Non-pigmented ciliary epithelial cell (primary cell): ENCODE measurements at places on chromosomes 5 and 9.

- DNase-seq: no peak
These were observed 133.7 kb downstream of the DMAC1 start for GRCh38 chr9:7665874-7666273.

- DNase-seq: no peak
These were observed 36.8 kb downstream of the TGFBI start for GRCh38 chr5:136065588-136065987.

DNA sequence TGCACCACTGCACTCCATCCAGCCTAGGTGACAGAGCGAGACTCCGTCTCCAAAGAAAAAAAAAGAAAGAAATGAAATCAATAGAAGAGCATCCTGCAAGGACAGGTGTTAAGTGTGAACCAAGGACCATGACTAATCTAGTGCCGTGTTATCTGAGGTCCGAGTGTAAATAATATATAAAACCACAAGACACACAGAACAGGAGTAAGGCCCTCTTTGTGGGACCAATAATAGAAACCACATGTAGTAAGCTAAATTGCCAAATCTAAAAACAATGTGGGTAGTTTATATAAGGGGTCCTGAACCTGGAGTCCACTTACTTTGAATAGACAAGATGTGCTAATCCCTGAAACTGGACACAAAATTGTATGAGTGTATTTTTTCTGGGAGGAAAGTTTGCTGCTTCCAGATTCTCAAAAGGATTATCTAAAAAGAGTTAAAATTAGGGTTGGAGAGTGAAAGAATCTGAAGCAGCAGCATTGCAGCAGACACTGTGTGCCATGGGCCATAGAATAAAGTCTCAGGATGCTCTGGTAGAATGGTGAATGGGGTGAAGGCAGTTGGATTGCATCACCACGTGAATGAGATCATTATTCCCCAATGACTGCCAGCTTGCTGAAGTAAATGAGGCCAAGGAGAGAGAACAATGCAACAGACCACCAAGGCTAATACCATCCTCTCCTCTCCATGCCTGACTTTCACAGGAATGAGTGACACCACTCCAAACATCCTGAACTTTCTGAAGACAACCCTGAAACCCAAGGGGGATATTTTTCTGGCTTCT lies 222.7 kb downstream of the DCP2 start:
- no peak for DNase-seq

DNA sequence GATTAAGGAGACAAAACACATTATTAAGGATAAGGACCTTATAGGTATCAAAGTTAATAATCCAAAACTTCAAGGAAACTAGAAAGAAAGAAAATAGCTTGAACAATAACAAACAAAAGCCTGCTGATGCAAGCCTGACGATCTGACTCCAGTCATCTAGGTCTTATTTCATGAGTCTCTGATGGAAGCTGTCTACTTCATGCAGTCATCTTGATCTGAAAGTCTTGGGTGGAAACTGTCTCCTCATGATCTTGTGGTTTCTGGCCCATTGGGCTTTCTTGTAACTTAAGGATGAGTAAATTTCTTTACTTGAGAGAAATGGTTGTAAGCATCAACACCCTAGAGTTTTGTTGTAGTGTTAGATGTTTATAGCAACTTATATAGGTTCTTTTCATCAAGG lies 20.6 kb upstream of the PSIP1 start:
- DNase-seq: no peak

DNA sequence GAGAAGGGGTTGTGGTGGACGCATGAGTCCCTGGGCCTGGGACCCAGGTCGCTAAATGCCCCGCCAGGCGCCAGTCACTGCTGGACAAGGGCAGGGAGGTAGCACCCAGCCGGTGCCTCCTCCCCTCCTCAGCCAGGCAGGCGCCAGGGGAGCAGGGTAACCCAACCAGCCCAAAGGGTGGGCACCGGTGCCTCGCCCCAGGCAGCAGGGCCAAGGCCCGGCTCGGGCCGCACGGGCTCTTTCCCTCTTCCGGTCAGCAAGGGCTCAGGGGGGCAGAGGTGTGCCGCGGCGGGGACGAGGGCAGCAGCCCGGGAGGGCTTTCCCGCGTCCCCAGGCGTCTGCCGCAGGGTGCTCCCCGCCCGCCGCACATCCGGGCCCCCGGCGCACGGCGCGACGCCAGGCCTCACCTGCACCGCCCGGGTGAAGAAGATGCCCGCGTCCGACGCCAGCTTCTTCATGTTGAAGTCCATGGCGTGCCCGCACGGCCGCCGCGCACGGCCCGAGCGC lies 393 bp downstream of the SH3GLB2 start:
- no peak for DNase-seq
